ENCODE measurements at places on chromosomes 3 and 15.

- DNase-seq, result no peak
Observed at GRCh38 chr15:97547381-97547780, 413.1 kb upstream of the ARRDC4 start.

DNA sequence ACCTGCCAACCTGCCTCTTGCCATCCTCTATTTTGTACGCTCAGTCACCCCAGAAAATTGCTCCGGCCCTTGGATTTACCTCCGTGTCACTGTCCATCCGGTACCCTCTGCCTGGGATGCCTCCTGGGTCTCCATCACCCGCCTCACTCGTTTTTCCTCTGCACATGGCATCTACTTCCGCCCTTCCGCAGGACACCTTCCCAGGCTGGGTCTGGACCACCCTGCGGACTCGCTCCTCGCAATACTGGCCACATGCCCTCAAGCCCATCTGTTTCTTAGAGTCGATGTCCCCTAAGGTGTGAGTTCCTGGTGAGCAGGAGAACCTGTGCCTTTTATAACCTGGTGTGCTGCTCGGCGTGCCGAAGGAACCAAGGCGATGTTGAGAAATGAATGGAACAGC is 58.5 kb downstream of the APBA2 start:
- DNase-seq, result no peak

DNA sequence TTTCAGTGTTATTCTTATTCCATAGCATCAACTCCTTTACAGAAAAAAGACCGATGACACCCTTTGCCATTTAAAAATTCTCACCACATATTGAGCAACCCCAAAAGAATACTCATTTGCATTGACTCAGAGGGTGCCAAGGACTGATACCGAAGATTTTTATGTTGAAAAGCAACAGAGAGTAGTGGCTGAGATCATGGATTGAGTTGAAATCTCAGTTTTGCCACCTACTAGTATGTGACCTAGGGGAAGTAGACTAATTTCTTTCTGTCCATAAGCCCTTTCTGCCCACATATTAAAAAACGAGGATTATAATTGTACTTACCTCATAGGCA is 313.9 kb upstream of the SATB1 start:
- no peak for DNase-seq

DNA sequence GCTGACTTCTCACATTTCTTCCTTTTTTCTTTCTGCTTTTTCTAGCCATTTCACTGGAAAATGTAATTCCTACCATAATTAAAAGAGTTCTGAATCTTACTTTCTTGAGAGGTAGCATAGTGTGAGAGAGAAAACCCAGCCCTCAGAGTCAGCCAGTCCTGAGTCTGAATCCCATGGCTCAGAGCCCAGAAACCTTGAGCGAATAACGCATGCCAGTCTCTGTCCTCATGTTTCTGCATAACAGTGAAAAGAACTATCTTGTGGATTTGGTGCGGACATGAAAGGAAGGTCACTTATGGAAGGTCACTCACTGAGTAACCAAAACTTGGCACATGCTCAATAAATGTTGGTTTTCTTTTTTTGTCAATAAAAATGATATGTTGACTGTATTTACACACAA is 29.3 kb upstream of the SLCO3A1 start:
- DNase-seq, result no peak

DNA sequence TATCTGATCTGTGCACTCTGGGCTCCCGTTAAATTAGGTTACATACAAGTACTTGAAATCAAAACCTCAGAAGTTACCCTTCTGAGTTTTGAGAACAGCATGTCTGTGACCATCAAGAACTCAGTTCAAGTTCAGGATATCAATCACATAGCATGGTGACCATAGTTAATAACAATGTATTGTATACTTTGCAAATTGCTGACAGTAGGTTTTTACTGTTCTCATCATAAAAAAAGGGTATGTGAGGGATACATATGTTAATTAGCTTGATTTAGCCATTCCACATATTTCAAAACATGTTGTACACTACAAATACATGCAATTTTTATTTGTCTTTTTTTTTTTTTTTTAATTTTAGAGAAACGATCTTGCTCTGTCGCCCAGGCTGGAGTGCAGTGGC is 25.5 kb downstream of the TMEM40 start:
- DNase-seq, result no peak

- no peak for DNase-seq
Observed at GRCh38 chr3:16330351-16330750, 65.3 kb downstream of the OXNAD1 start.

GRCh38 chr3:33915796-33916546 is 117.5 kb downstream of the PDCD6IP start:
- DNase-seq, result no peak

DNA sequence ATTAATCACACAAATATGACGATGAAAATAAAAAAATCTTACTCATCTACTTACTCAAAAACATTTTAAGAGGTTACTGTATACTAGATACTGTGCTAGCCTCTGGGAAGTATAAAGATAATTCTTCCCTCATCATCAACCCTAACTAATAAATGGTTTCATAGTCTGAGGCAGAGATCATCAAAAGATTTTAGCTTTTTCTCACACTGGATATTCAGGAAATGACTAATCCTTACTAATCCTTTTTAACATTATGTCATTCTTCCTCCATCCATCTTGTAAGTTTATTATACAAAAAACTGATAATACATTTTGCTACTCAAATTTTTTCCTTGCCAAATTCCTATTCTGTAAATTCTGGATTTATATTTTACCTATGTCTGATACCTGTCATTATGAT is 29.7 kb downstream of the ACAD11 start:
- no peak for DNase-seq

GRCh38 chr3:7428206-7428718 is 567.3 kb downstream of the GRM7 start:
- no peak for DNase-seq

- no peak for DNase-seq
Observed at GRCh38 chr3:135191708-135192107, 396.6 kb downstream of the EPHB1 start.

Measured in CD4-positive, alpha-beta T cell treated with Interleukin-10 for 1 hour (primary cell).